ENCODE measurements at places on chromosomes 16 and 17.
A peak's percentile ranks its signal among the peaks of the same experiment; 100 is the strongest.

- no peak for DNase-seq
Measured at GRCh38 chr16:57801809-57802340, 416 bp downstream of the KIFC3 start.

DNA sequence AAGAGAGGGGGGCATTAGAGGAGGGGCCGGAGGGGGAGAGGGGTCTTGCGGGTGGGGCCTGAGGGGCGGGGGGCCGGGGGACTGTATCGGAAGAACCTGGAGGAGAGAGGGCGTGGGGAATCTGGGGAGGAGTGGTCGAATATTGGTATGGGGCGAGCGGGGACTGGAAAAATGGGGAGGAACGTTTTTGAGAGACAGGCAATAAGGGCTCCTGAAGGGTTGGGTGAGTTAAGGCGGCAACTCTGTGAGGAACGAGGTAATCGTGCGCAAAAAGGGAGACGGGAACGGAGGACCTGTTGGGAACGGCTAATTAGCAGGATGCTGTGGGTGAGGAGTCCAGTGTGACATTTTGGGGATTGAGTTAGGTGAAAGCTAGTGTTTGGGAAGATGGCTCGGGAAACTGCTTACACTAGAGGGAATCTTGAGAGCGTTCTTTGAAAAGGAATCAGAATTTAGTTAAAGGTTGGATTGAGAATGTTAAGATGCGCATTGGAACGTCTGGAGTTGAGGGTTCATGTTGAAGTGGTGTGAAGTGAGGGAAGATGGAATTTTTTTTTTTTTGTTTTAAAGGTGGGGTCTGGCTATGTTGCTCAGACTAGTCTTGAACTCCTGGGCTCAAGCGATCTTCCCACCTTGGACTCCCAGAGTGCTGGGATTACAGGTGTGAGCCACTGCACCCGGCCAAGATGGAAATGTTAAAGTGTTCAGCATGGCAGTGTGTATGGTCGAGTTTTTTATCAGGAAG, 662 bp downstream of the WIPF2 start:
- peak; percentile 71 for DNase-seq

DNA sequence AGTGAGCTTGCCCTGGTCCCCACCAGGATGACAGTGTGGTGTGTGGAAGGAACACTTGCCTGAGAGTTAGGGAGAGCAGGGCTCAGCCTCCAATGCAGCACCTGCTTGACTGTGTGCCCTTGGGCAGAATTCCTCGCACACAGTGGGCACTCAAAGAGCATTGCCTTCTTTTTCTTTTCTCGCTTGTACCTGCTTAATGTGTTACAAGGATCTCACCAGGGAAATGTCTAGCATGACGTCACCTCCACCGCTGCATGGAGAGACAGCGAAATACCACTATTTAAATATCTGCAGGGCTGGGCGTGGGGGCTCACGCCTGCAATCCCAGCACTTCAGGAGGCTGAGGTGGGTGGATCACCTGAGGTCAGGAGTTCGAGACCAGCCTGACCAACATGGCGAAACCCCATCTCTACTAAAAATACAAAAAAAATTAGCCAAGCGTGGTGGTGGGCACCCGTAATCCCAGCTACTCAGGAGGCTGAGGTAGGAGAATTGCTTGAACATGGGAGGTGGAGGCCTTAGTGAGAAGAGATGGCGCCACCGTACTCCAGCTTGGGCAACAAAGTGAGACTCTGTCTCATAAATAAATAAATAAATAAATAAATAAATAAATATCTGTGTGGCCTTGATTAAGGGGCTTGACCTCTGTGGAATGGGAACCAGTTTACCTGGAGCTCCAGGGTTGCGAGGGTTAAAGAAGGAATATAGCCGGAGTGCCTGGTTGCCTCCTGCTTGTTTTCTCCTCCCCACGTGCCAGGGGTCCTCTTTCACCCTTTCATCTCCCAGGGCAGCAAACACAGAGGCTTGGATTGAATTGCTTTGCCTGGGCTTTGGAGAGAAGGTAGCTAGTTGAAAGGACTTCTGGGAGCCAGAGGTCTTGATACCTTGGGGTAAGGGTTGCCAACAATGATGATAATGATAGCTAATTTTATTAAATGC, 16.3 kb downstream of the SNX29 start:
- DNase-seq: no peak

GRCh38 chr16:29729116-29729521, 16.7 kb downstream of the C16orf54 start:
- DNase-seq: no peak

- DNase-seq: no peak
Measured at GRCh38 chr16:79092846-79093245, 507.7 kb downstream of the MAF start.

DNA sequence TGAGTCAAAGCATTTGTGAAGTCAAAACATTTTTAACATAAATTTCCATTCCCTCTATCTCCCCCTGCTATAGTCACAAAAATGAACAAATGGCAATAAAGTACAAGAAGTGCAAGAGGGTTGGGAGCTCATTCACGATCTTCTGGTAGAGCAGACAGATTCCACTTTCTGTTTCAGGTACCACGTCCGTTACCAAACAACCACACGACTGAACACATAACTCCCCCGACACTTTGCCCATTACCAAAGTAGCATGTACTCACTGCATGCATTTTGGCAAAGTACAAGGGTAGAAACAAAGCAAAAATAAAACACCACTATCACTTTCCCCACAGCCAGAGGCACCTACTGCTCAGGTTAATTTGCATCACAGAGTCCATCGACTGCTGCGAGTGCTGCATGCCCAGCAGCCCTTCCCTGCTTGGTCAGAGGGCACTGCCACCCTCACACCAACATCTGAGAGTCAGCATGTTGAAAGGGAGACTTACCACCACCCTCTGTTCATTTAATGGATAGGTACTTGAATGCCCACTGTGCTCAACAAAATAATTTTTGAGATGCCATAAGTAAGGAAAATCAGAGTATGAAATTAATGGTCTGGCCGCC, 150.3 kb upstream of the AXIN2 start:
- no peak for DNase-seq

DNA sequence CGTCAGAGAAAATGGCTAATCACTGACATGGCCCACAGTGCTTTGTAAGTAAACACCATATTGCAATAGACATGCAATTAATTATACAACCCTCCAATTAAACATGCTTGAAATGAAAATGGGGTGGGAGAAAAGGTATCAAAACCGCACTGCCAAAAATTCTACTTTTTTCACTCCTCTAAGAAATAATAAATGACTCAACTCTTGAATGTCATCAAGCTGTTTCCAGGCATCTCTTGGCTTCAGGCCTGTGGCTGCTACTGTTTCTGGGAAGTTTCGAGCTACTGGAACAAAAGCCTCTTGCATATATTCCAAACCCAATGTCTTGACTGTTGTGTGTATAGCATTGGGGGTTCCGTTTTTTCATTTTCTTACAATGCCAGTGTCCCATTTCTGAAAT, 412.6 kb downstream of the RBFOX1 start:
- DNase-seq: no peak

- DNase-seq: no peak
Measured at GRCh38 chr17:31857920-31858641, 963 bp downstream of the COPRS start.

GRCh38 chr17:77405867-77406732, 265.3 kb downstream of the SEC14L1 start:
- DNase-seq: no peak

GRCh38 chr16:19066988-19067348, 446 bp upstream of the COQ7 start:
- DNase-seq: no peak

DNA sequence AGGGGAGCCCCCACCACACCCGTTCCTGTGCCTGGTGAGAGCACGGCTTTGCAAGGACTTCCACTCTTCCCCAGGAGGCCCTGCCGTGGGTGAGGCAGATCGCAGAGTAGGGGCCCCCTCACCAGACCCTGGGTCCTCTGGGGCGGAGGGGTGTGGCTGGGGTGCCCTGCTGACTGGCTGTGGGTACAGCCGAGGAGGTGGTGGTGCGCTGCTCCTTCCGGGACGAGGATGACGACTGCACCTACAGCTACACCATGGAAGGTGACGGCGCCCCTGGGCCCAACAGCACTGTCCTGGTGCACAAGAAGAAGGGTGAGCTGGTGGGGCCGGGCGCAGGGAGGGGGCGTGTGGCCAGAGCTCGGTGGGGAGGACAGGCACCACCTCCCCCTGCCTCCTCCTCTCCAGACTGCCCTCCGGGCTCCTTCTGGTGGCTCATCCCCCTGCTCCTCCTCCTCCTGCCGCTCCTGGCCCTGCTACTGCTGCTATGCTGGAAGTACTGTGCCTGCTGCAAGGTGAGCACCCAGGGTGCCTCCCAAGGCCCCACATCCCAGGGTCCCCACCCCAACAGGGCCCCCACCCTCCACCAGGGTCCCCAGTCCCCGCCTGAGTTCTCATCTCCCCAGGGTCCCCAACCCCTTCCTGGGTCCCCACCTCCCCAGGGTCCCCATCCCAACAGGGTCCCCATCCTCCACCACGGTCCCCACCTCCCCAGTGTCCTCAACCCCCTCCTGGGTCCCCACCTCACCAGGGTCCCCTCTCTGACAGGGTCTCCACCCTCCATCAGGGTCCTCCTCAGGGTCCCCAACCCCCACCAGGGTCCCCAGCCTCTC, 16.1 kb downstream of the ITGB4 start:
- DNase-seq: no peak

DNA sequence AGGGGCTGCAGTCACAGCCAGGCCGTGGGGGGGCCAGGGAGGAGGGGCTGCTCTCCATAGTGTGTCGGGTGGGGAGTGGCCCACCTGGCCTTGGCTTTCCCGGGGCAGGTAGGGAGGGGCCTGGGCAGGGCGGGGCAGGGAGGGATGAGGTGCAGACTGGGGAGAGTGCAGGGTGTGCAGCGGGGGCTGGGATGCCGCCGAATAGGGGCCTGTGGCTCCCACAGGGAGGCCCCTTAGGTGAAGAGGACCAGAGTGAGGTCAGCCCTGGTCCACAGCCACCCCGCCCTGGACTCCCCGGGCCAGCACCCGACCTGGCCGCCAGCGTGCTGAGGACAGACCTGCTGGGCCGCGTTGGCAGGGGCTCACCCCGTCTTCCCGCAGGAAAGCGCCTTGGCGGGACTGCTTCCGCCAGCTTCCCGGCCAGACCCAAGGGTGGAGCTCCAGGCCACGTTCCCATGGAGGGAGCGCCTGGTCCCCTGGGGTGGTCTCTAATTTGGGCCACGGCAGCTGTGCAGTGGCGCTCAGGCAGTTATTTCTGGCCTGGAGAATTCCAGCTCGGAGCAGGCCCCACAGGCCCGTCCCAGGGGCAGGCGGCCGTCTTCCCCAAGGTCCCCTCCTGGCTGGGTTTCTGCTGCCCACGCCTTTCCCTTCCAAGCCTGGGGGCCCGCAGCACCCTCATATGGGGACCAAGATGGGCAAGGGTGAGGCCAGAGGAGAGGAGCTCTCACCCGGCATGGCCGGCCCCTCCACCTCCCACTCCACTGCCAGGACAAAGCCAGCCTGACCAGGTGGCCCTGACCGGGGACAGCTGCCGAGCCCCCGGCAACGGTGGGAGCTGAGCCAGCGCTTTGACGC, 27.9 kb downstream of the CACNA1H start:
- DNase-seq: no peak

DNA sequence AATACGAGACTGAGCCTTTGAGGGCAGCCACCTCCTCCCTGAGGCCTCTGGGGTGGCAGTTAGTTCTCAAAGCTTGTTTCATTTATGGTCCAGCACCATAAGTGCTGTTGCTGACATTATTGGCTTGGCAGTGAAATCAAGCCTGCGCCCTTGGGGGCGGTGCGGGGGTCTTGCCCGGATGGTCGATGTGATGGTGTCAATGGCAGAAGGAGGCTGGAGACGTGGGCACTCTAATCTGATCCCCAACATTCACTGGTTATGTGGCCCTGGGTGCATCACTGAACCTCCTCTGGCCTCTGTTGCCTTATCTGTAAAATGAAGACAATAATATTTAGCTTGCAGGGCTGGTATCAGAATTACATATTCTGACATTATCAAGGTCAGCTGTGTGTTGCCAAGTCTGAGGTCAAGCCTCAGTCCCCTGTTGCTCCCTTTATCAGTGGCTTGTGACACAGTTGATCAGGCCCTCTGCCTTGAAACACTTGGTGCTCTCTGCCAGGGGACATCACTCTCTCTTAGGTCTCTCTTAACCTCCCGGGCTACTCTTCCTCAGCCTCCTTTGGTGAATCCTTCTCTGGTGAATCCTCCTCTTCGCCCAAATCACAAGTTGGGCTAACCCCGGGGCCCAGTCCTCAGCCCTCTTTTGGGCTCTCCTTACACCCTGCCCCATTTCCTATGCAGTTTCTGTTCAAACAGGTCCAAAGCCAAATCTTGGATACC, 11.8 kb upstream of the TMEM220 start:
- no peak for DNase-seq

Measured in NCI-H1105 (cell line).